Spinal cord (tissue), 10 donors: ENCODE measurements at places on chromosomes 1 and 21. TPM values are rescaled to one million over a fixed set of nuclear protein-coding genes. Genes with fewer than 3 reads are reported as not detected.

FHAD1 gene
- 9.9 TPM for total RNA-seq

DNA sequence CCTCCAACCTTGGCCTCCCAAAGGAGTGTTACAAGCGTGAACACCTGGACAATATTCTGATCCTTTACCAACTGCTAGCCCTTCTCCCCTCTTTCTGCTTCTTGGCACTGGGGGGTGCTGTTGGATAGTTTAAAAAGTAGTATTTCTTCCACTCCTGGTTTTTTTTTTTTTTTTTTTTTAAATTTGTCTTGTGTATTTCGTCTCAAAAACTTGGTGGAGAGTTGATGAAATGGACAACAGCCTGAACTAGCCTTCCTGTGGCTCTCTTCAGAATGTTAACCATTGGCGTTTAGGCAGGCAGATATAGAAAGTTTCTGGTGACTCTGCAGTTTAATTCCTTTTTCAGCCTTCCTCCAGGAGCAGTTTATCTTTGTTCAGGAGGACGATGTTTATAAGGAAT lies 69.7 kb upstream of the USP24 start:
- H3K4me1 ChIP-seq, result no peaks in the 10 kb centered on the region
- no peak overlapping the region for H3K27ac ChIP-seq
- no peaks in the 10 kb centered on the region for H3K27me3 ChIP-seq
- no peak overlapping the region for H3K4me3 ChIP-seq

COL11A1 gene
- 195 TPM for total RNA-seq

PGLYRP3 gene
- not detected for total RNA-seq

DNA sequence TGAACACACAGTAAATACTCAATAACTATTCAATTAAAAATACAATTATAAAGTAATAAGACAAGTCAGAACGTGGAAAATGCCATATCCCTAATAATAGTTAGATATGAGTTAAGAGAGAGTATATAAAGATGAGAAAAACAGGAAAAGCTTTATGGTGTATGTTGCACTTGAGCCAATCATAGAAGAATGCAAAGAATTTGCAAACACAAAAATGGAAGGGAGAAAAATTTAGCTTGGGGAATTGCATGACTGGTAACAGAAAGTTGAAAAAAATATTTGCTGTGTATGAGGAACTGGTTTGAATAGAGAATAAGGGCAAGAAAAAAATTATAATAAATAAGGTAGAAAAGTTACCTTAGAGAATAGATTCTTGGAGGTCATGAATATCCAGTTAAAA lies 739.6 kb upstream of the CXADR start:
- DNase-seq, result no peak
- H3K4me1 ChIP-seq, result peaks cover 6% of the 10 kb centered on the region
- H3K4me3 ChIP-seq, result no peak overlapping the region
- no peak overlapping the region for H3K27ac ChIP-seq

GRCh38 chr1:235906436-235906835 lies 39.7 kb upstream of the LYST start:
- H3K27me3 ChIP-seq, result no peaks in the 10 kb centered on the region
- H3K4me1 ChIP-seq, result no peaks in the 10 kb centered on the region
- H3K36me3 ChIP-seq, result no peaks in the 10 kb centered on the region
- no peak for DNase-seq
- H3K27ac ChIP-seq, result no peak overlapping the region
- H3K4me3 ChIP-seq, result no peak overlapping the region

VHLL gene
- total RNA-seq, result 0.50 TPM

BSDC1 gene
- 61.4 TPM for total RNA-seq

GRCh38 chr1:65539266-65540131 lies 119.0 kb downstream of the LEPR start:
- H3K27me3 ChIP-seq, result no peaks in the 10 kb centered on the region
- H3K4me1 ChIP-seq, result no peaks in the 10 kb centered on the region
- H3K27ac ChIP-seq, result no peak overlapping the region
- H3K36me3 ChIP-seq, result no peaks in the 10 kb centered on the region

- H3K4me1 ChIP-seq, result peaks cover 46% of the 10 kb centered on the region
- H3K27me3 ChIP-seq, result no peaks in the 10 kb centered on the region
- H3K36me3 ChIP-seq, result peaks cover 82% of the 10 kb centered on the region
- no peak overlapping the region for H3K4me3 ChIP-seq
- no peak overlapping the region for H3K27ac ChIP-seq
These were observed 33.0 kb downstream of the PIK3C2B start for GRCh38 chr1:204461331-204462228.
